ENCODE measurements at places on chromosomes 7 and 10.

DNA sequence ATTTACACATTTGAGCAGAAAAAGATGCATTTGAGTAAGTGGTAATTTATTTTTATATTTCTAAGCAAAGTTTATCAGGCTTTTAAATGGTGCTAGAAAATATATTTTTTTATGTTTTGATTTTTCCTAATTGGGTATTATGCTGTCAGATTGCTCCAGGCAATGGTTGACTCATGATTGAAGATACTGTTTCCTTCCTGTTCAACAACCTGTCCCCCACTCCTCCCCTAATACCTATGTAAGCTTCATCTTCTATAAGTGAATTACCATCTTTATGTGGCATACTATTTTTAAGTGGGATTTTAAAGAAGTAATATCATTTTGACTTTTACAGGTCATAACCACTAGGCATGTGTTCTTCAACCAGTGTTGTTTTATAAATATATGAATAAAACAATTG lies 21.4 kb downstream of the TSPAN13 start:
- H3K27me3 ChIP-seq, result no peaks in the 10 kb centered on the region
- H3K4me3 ChIP-seq, result no peak overlapping the region
- no peaks in the 10 kb centered on the region for H3K36me3 ChIP-seq
- no peaks in the 10 kb centered on the region for H3K4me1 ChIP-seq

- H3K4me1 ChIP-seq, result peaks cover 10% of the 10 kb centered on the region
- H3K27me3 ChIP-seq, result no peaks in the 10 kb centered on the region
- no peak overlapping the region for H3K27ac ChIP-seq
- H3K4me3 ChIP-seq, result no peak overlapping the region
- no peak for DNase-seq
These were observed 129.9 kb downstream of the GRK5 start for GRCh38 chr10:119337223-119337622.

DNA sequence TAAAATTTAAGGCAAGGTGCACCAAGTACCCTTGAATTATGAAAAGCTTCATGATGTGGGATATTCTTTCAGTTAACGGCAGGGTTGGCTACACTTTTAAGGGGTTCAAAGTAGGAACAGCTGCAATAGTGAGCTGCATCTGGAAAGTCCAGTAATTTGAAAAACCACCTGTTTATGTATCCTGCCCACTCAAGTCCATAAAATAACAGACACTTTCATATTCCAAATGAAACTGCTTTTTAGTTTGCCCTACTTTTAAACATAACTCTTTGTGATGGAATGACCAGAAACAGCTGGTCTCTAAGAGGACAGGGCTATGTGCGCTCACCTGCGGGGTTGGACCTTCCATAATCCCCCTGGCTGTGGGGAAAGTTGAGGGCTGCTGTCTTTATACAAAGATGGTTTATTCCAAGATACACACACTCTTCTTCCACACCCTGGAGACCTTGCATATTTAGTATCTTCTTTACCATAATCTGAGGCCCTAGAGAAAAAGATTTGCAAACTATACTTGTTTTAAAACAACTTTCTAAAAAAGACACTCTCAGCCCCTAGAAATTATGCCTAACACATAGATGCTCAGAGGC lies 7.4 kb downstream of the CAV1 start:
- H3K4me1 ChIP-seq, result peaks cover 33% of the 10 kb centered on the region
- peaks cover 11% of the 10 kb centered on the region for H3K36me3 ChIP-seq
- H3K4me3 ChIP-seq, result no peak overlapping the region
- 0 out of 2 replicates have a peak overlapping the region, but pooled peaks have one; percentile 1 for H3K27ac ChIP-seq
- no peaks in the 10 kb centered on the region for H3K27me3 ChIP-seq

DNA sequence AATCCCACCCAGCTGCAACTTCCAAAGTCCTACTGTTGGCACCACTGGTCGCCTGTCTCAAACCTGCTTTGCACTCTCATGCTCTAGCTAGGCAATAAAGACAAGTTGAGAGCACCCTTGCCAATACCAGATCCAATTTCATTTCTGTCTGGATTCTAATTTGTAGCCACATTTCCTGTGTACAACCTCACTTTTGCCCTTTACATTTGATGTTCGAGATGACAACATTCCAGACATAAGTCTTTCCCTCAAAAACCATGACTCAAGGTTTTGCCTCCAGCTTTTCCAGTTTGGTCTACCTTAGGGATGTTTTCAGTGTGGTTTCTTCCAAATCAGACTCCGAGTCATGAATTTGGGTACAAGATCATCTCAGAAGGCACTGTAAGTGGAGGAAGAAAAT lies 309.0 kb downstream of the GPAM start:
- H3K4me3 ChIP-seq, result no peak overlapping the region
- peaks cover 25% of the 10 kb centered on the region for H3K27me3 ChIP-seq
- no peaks in the 10 kb centered on the region for H3K4me1 ChIP-seq
- no peak for DNase-seq

DNA sequence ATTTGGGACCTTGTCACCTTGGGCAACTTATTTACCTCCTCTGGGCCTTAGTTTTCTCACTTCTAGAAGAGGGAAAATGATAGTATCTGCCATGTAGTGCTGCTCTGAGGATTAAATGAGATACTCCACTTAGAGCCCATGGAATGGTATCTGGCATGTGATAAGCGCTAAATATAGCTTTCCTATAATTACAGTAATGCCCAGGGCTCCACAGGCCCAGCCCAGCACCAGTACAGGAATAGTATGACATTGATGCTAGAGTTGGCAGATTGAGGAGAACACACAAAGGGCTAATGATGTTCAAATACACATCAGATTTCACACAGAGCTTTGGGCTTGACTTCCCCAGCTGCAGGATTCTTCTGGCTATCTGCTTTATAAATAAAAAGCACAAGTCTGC lies 34.9 kb downstream of the FAS start:
- H3K27me3 ChIP-seq, result no peaks in the 10 kb centered on the region
- H3K36me3 ChIP-seq, result no peaks in the 10 kb centered on the region
- no peak overlapping the region for H3K27ac ChIP-seq
- DNase-seq, result no peak

- no peak overlapping the region for H3K4me3 ChIP-seq
- H3K4me1 ChIP-seq, result no peaks in the 10 kb centered on the region
- H3K27me3 ChIP-seq, result no peaks in the 10 kb centered on the region
- no peak overlapping the region for H3K27ac ChIP-seq
- no peak for DNase-seq
These were observed 212.9 kb downstream of the COBL start for GRCh38 chr7:51103718-51104117.

- no peak overlapping the region for H3K27ac ChIP-seq
- H3K4me1 ChIP-seq, result no peaks in the 10 kb centered on the region
- no peaks in the 10 kb centered on the region for H3K36me3 ChIP-seq
- no peak overlapping the region for H3K4me3 ChIP-seq
These were observed 24.6 kb upstream of the AKR1B10 start for GRCh38 chr7:134502463-134503371.

DNA sequence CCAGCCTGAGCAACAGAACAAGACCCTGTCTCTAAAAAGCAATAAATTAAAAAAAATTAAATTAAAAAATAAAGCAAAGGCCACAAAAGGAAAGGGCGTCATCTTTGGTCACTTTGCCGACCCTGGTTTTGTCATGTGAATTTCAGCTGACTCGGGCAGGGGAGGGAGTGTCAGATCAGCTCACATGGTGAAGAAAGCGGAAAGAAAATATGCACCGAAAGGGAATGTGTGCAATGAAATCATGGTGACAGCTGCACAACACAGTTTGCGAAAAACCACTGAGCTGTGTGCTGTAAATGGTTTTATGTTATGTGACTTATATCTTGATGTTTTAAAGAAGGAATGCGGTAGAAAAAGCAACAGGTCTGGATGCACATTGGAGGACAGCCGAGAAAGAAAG lies 39.8 kb downstream of the RCC1L start:
- no peaks in the 10 kb centered on the region for H3K4me1 ChIP-seq
- no peak for DNase-seq
- H3K36me3 ChIP-seq, result no peaks in the 10 kb centered on the region
- no peak overlapping the region for H3K27ac ChIP-seq

- DNase-seq, result peak; percentile 83
- no peak overlapping the region for H3K27ac ChIP-seq
- peaks cover 15% of the 10 kb centered on the region for H3K4me1 ChIP-seq
- H3K36me3 ChIP-seq, result no peaks in the 10 kb centered on the region
- H3K27me3 ChIP-seq, result no peaks in the 10 kb centered on the region
- H3K4me3 ChIP-seq, result no peak overlapping the region
These were observed 12.7 kb upstream of the AKR1B10 start for GRCh38 chr7:134514663-134515062.

DNA sequence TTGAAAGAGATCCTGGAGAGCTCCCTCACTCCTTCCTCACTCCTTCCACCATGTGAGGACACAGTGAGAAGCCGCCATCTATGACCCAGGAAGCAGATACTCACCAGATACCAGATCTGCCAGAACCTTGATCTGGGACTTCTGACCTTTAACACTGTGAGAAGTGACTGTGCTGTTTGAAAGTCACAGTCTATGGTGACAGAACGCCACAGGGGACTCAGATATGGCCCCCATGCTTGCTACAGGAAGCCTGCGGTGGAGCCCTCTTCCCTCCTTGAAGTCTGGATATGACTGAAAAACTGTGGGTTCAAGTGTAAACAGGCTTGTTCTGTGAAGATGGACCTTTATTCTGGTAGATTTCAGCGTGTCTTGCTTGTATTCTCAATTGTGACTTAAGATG lies 297.8 kb downstream of the KLF6 start:
- H3K36me3 ChIP-seq, result no peaks in the 10 kb centered on the region
- peaks cover 26% of the 10 kb centered on the region for H3K4me1 ChIP-seq
- H3K27ac ChIP-seq, result no peak overlapping the region
- H3K27me3 ChIP-seq, result no peaks in the 10 kb centered on the region

Data from HCT116 (cell line).